ENCODE measurements at places on chromosomes 1 and 21.

- DNase-seq, result no peak
Measured at GRCh38 chr1:212432272-212432660, 454 bp upstream of the NENF start.

DNA sequence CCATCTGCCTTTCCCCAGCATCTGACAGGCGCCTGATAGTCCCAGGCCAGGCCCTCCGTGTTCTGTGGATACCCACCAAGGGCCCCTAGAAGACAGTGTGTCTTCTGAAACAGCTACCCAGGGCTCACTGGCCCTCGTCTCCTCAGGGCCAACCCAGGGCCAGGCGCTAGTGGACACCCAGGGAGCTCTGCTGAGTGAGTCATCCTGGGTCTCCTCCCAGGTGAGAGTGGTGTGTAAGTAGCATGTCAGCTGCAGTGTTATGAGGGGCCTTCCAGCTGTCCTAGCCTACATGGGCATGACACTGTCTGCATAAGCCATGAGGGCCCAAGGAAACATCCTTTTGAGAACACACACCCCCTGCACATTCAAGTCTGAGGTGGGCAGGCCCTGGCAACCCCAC, 36.7 kb downstream of the CHD5 start:
- DNase-seq, result no peak

DNA sequence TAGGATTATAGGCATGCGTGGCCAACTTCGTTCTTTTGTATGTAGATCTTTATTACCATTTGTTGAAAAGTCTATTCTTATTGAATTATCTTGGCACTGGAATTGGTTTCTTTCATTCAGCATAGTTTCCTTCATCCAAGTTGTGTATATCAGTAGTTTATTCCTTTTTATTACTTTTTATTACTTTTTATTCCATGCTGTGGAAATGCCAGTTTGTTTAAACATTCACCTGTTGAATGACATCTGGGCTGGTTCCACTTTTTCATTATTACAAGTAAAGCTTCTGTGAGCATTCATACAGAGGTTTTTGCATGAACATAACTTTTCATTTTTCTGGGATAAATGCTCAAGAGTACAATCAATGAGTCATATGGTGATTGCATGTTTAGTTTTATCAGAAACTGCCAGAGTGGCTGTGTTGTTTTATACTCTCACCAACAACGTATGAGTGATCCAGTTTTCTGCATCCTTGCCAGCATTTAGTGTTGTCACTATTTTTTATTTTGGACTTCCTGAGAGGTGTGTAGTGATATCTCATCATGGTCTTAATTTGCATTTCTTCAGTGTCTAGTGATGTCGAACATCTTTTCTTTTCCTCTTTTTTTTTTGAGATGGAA, 28.6 kb downstream of the PTPRU start:
- DNase-seq, result no peak

- DNase-seq, result peak; percentile 41
Measured at GRCh38 chr1:36321119-36321951, 2.1 kb downstream of the EVA1B start.

GRCh38 chr1:25501235-25502058, 42.0 kb upstream of the LDLRAP1 start:
- DNase-seq, result no peak

DNA sequence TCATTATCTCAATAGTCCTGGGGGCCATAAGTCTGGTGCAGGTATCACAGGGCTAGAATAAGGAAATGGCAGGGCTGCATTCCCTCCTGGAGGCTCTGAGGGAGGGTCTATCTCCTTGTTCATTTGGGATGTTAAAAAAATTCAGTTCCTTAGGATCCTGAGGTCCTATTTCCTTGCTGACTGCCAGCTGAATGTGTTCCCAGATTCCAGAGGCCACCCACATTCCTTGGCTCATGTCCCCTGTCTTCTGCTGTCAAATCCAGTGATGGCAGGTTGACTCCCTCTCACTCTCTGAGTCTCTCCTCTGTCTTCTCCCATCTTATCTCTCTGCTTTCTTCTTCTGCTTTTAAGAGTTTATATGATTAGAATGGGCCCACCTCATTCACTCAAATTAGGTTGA, 400.6 kb downstream of the PTPRU start:
- no peak for DNase-seq

DNA sequence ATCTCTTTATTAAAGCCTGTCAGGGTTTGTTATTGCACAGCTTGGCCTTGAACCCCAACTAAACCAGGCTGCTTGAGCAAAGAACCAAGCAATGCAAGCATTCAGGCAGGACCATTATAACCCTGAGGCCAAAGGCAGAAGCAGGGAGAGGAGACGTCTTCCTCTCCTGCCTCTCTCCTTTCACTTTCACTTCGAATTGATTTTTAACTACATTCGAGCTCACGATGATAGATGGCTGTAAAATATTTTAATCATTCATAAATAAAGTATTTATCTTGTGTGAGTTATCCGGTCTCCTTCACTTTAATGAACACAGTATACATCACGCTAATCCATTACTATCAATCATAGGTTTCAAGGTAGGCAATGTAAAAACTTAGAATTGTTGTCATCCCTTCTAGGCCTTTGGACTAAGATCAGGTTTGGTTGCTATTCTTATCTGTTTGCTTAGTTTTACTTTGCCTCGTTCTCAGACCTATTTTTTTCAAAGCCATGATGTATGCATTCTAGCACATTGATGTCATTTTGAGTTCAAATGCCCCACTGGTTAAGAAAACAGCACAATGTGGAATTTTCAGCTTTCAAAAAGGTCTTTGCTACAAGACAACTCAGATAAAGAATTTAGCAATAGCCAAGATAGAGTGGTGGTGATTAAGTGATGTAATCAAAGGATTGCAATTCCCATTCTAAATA, 480.2 kb upstream of the RUNX1 start:
- DNase-seq, result peak; percentile 14
